ENCODE measurements at places on chromosomes 2 and 18.

GRCh38 chr18:8478968-8479370 lies 130.3 kb upstream of the RAB12 start:
- DNase-seq, result no peak

DNA sequence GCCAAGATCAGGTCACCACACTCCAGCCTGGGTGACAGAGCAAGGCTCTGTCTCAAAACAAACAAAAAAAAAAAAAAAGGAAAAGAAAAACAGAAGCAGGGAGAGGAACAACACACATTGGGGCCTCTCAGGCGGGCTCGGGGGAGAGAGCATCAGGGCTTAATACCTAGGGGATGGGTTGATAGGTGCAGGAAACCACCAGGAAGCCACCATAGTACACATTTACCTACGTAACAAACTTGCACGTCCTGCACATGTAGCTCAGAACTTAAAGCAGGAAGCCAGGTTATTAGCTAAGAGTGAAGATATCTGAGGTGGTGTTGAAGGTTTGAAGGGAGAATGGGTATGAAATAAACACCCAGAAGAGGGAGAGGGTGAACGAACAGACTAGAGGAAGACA lies 81.0 kb upstream of the PMAIP1 start:
- DNase-seq, result no peak

DNA sequence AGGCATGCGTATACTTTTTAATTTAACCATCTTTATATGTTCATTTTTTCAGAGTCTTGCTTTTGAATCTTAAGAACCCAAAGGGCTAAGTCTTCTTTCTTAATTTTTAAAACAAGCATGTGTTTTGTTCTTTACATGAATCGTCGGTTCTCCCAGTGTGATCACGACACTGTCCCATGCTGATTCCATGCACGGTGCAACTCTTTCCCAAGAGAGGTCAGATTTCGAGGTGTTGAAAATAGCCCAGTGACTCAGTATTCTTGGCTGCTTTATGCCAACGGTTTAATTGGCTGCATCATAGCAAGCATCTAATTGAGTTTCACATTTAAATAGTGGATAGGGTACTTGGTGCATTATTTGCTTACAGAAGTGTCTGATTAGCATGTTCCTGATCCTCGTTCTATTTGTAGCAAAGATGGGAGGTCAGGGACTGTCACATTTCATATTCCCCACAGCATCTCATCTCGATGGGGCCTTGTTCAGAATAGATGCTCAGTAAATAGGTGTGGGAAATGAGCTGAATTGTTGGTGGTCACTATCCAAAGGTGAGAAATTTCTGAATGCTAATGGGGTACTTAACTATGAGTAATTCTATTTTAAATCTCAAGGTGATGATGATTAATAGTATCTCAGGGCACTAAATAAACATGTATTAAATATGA lies 2.8 kb downstream of the NPAS2 start:
- DNase-seq, result no peak

DNA sequence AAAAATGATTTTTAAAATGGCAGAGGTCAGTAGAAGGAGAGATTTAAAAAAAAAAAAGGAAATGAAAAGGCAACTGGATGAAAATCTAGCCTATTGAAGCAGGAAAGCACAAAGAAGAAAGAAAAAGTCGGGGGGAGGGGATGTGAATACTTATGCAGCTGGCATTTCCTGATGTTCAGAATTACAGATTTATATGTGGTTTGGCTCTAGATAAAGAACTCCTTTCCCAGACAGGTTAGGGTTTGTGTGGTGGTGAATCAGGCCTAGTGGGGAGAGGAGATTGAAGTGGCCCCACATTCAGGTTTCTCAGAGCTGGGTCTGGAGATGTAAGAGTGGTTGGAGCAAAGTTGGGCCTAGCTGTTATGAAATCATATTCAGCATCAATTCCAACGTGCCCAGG lies 394.4 kb downstream of the FIGN start:
- no peak for DNase-seq

GRCh38 chr18:61400016-61400635 lies 66.9 kb downstream of the CDH20 start:
- no peak for DNase-seq

- DNase-seq, result no peak
Observed at GRCh38 chr18:210733-211132, 52.4 kb downstream of the USP14 start.

DNA sequence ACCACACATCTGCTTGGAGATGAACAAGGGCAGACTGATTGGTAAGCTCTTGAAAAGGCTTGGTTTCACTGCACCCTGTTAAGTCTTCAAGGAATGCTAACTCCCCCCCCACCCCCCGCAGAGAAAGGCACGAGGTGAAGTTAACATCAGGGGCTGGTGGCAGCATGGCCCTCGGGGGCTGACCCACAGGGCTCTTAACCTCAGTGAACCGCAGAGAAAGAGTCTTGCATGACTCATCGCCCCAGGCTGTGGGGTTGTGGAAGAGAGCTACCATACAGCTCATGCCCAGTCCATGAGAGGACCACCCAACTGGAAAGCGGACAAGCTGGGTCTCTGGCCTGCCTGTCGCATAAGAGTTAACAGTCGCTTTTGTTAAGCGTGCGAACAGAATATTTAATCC lies 10.6 kb upstream of the CEP68 start:
- no peak for DNase-seq

GRCh38 chr2:100383306-100383705 lies 34.2 kb downstream of the CHST10 start:
- no peak for DNase-seq

GRCh38 chr2:138615257-138615656 lies 113.7 kb downstream of the SPOPL start:
- DNase-seq, result no peak

GRCh38 chr2:150944315-150944714 lies 317.3 kb downstream of the RBM43 start:
- DNase-seq, result no peak

GRCh38 chr2:29440921-29441623 lies 325.9 kb downstream of the CLIP4 start:
- no peak for DNase-seq

- DNase-seq, result no peak
Observed at GRCh38 chr18:55778788-55779690, 191.0 kb upstream of the TCF4 start.

- DNase-seq, result no peak
Observed at GRCh38 chr2:17966798-17967197, 88.3 kb downstream of the KCNS3 start.

DNA sequence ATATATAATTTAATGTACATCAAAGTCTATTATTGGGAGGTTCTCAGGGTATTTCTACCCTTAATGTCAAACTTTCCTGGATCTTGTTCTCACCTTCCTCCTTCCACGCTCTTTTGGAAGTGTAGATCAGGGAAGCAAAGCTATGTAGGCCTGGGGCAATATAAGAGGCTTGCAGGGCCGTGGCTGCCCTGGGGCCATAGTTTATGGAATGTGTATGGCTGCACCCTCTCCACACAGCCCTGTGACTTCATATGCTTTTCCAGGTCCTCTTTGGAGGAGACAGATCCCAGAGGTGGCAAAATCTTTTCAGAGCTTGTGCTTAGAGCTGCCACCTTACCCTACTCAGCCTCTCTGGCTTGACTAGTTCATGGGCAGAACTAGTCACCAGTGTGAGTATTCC lies 82.9 kb downstream of the PLB1 start:
- DNase-seq, result no peak

DNA sequence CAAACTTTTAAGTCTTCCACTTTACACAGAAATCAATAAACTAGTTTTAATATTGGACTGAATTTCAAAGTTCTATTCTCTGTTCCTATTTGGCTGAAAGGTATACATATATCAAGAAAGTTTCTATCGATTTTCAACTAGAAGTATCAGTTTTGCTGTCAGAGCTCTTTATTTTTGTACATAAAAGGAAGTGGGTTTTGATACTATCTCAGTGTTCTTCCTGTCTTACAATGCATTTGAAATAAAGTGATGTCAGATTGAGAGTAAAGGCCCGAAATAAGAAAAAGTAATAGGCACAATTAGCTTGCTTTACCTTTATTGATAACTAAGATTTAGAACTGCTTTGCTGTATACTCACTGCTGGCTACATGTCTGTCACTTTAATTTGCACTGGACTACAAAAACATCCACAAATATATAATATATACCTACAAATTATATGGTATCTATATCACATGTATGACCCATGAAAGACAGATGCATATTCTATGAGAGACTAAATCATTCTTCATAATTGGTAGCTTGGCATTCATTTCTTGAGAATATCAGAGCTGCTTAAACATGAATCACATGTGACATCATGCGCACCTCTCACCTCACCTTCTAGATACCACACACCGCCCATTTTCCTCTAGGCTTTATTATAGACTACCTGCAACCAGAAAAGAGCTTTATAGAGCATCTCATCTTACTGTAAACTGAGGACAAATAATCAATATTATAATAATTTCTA lies 83.6 kb downstream of the ASXL2 start:
- DNase-seq, result no peak

DNA sequence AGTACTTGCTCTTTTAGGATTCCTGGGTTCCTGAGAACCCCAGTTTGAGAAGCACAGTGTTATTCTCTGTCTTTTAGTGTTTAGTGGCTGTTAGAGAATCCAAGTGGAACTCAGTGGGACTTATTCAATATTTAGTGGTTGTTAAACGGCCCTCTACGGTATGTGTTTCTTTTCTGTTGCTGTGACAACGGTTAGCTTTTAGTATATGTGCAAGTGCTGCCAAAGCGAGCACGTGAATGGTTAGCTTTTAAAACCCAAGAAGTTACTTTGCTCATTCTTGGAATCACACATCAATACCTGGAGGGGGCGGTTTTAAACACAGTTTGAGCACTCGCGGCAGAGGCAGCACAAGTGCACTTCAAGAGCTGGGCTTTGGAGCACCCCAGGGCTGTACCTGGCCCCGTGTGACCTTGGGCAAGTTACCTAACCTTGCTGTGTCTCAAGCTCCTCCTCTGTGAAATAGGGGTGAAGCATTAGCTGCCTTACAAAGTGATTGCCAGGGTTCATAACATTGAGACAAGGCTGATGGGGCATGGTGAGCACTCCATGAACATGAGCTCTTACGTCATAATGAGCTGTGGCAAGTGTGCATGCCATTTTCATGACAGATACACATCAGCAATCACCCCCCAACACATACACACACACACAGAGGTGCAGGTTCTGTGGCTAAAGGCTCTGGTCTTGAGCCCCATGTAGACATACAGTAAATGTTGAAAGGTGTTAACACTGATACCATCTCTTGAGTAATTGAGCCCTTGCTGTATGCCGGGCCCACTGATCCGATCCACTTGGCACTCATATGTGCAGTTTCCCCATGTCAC lies 234.1 kb downstream of the ALPK2 start:
- no peak for DNase-seq

- DNase-seq, result no peak
Observed at GRCh38 chr2:215364157-215365155, 52.6 kb downstream of the ATIC start.

- no peak for DNase-seq
Observed at GRCh38 chr2:23100406-23100805, 284.6 kb upstream of the KLHL29 start.

DNA sequence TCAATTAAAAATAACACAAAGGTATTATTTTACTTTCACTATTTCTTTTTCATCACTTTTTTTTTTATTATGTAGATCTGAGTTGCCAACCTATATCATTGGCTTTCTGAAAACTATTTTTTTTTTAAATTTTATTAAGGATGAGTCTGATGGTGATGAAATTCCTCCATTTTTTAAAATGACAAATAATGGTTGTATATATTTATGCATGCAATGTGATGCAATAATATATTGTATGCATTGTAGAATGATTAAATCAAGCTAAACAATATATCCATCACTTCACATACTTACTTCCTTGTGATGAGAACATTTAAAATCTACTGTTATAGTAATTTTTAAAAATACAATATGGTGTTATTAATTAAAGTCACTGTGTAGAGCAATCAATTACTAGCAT lies 1081.6 kb downstream of the CNTNAP5 start:
- DNase-seq, result no peak

- no peak for DNase-seq
Observed at GRCh38 chr18:34734056-34734455, 24.0 kb downstream of the DTNA start.

- DNase-seq, result no peak
Observed at GRCh38 chr2:75342504-75343175, 143.3 kb upstream of the TACR1 start.

DNA sequence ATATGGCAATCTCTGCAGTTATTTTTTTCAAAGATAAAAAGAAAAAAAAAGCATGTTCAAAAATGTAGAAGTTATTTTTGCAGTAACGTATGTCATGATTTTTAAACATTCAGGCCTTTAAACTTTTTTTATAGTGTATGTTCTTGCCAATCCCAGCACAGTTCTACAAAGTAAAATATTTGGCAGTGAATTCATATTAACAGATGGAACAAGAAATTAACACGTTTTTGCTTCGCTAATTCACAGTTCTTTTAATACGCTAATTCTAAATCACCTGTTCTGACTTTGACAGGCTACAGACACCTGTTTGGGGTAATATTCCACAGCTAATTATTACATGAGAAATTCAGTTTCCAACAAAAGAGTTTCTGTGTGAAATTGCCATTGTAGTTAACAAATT lies 183.2 kb downstream of the ARHGAP15 start:
- DNase-seq, result no peak

DNA sequence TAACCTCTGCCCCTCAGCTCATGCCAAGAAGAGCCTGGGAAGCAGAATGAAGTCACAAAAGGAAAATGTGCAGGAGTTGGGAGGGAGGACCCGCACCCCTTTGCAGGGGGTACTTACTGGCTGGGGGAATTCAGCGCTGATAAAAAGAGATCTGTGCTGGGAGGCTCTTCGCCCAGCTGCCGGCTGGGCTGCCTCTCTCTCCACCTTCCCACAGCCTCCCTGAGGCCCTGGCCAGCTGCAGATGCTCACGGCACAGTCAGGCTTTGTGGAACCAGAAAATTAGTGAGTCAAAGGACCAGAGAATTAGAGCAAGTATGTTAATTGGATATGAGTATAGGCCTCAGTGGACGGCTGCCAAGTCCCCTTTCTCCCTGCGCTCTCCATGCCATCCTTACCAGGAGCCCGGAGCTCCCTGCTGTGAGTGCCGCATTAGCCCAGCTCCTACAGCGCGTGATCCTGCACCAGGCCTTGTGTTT lies 181.7 kb upstream of the SH3BP4 start:
- peak; percentile 31 for DNase-seq

- DNase-seq, result no peak
Observed at GRCh38 chr18:76668546-76668945, 153.8 kb upstream of the ZNF236 start.

DNA sequence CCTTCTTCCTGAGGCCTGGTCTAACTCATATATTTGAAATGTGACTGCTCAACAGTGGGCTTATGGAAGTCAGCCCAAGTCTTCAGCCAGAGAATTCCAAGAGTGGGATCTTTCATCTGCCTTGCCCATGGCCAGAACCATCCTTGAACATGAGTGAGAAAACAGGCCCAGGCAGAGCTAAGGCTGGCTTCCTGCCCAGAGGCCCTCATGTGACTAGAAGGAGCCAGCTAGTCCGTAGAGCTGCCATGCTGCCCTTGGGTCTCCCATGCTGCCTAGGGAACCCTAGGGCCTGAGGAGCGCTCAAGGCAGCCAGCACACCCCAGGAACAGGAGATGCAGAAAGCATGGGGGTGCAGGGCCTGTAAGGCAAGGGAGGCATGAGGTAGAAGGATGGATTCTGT lies 203.6 kb downstream of the FHOD3 start:
- no peak for DNase-seq

All from femur (tissue), 1 donor.